ENCODE measurements at places on chromosomes 16 and 17.

- no peak for DNase-seq
Measured at GRCh38 chr17:48498164-48498850, 32.5 kb downstream of the HOXB1 start.

DNA sequence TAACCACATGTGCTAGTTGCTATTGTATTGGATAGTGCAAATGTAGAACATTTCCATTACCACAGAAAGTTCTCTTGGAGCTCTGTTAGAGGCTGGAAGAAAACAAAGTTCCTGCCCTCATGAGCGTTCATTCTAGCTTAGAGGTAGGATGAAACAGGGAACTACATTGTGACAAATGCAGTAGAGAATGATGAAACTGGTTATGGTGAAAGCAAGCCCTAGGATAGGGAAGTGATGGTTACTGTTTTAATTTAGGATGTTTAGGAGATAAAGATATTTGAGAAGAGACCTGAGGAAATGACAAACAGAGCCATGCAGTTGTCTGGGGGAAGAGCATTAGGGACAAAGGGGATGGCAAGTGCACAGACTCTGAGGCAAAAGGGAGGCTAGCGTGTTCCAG, 50.7 kb downstream of the AATF start:
- no peak for DNase-seq

- DNase-seq = no peak
Measured at GRCh38 chr17:62704381-62704971, 77.0 kb downstream of the MRC2 start.

GRCh38 chr17:44335564-44335963, 9.5 kb upstream of the GRN start:
- no peak for DNase-seq

- no peak for DNase-seq
Measured at GRCh38 chr17:77564278-77564920, 394.1 kb upstream of the TNRC6C start.

GRCh38 chr16:8740775-8741355, 56.6 kb downstream of the TMEM186 start:
- DNase-seq = no peak

DNA sequence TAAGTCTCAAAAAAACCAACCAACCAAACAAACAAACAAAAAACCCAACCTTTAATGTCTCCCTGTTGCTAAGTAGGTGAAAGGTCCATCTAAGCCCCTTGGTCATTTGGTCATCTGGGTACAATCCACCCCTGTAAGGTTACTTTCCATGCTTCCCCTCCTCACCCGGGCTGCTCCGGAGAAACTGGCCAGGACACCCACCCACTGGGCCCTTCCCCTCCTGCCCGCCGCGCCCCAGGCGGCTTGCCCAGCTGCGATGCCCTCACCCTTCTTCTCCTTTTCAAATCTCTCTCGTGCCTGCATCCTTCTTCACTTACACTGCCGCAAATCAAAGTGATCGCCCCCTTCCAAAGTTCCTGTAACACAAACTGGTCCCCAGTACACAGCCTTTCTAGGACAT, 2.0 kb downstream of the NTAN1 start:
- no peak for DNase-seq

GRCh38 chr16:84308120-84308519, 13.4 kb downstream of the WFDC1 start:
- no peak for DNase-seq

GRCh38 chr16:16890964-16891363, 512.0 kb downstream of the NPIPA7 start:
- DNase-seq = no peak

DNA sequence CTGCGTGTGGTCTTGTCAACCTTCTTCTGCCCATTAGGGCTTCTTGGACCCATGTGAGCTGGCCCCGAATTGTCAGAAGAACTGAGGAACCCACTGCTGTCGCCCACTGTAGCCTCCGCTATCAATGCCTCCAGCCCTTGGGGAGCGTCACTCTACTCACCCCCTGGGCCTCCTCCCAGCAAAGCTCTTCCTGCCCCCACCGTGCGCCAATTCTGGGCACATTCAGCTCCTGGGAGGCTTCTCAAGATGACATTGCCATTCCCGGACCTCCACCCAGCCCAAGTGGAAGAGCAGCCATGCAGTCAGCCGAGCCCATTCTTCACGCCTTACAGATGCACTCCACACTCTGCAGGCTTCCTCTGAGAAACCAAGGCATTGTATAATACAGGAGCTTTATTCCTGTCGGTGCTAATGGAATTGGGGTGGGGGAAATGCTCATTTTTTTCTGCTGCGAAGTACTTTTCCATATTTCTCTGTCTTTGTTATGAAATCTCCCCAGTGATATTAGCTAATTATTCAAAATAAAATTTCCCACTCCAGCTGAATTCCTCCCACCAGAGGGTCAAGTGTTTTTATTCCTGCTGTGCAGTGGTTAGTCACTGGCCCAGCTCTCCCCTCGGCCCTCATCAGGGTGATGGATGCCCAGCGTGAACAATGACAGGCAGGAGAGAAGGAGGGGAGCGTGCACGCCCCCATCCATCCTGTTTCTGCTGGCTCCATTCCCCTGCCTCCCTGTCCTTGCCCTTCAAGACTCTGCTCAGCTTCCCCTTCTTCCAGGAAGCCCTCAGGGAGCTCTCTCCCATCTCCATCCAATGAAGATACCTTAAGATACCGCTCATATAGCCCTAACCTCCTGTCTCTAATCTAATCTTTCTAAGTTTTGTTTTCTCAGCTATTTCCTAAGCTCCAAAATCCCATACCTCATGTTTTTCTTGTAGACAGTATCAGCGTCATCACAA, 87.7 kb downstream of the C16orf95 start:
- no peak for DNase-seq

DNA sequence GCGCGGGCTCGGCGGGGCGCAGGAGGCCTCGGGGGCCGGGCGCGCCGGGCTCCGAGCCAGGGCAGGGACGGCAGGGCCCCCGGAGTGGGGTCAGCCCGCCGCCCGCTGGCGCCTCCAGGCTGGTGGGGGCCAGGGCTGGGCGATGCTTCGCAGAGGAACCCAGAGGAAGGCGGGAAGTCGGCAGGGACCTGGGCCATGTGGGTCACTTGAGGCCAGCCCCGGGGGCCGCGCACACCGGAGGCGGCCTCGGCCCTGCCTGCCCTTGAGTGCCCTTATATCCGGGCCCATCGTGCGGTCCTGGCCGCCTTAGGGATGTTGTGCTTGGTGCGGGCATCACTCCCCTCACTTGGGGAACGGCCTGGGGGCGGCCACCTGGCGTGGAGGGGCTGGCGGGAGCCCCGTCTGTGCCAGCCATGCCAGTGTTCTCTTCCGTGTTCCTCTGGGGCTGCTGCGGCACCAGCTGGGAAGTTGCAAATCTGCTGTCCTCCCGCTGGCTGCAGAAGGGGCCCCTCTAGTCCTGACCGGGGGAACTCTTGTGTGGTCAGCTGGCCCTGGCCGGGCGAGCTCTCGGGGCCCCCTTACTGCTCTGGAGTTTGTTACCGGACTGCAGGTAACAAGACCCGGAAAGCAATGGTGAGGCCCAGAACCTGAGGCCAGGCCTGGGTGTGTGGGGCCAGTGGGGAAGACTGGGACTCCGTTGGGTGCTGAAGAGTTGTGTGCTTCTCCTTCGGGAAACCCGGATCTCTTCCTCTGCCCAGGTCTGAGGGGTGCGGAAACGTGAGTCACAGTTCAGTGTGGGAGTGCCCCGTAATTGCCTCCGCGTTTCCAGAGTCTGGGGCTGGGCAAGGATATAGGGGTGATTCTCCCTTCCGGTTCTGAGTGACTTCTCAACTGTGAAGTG, 849 bp downstream of the CAPN15 start:
- DNase-seq = no peak

DNA sequence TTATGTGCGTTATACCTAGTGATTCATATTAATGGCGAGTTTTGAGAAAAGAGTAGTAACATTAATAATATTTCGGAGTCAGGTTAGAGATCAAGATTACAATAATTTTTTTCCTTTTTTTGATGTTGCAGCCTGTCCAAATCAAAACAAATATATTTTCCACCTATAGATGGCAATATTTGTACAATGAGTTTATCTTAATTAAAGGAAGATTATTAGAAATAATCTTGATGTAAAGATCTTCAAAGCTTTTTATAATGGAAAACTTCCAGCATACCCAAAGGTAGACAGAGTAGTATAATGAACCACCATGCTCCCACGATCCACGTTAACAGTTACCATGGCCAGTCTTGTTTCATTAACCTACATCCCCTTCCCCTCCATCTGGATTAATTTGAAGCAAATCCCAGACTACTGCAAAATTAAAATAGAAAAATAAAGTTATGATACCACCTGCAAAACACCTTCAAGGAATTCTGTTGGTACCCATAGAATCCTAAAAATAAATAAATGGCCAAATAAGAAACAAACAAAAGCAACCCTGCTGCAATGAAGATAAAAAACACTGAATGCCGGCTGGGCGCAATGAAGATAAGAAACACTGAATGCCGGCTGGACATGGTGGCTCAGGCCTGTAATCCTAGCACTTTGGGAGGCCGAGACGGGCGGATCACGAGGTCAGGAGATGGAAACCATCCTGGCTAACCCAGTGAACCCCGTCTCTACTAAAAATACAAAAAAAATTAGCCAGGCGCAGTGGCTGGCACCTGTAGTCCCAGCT, 46.5 kb upstream of the GINS3 start:
- no peak for DNase-seq

GRCh38 chr16:666572-666971, 1.4 kb upstream of the RHOT2 start:
- DNase-seq = no peak

DNA sequence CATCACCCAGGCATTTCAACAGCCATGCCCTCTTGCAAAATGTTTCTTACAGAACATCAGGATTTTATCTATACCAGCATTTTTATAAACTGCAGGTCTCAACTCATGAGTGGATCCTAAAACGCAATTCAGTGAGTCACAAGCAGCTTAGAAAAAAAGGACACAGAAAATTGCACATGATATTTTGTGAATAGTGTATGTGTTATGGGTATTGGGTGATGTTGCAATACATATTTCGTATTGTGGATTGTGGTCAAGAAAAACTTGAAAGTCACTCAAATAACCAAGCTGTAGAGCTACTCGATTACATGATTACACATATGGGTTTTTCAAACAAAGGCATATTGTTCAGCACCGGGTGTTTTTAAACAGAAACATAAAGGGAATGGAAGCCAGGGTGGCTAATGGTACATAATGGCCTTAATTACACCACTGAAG, 1.4 kb downstream of the WIPI1 start:
- no peak for DNase-seq
